ENCODE measurements at places on chromosomes 3 and 15. TPM values are rescaled to one million over a fixed set of nuclear protein-coding genes. Genes with fewer than 3 reads are reported as not detected.

The CYP8B1 gene
- not detected for total RNA-seq

The MST1R gene
- 5.3 TPM for total RNA-seq

The GNAT1 gene
- total RNA-seq, result not detected

The DUOXA2 gene
- 0.17 TPM for total RNA-seq

The VIPR1 gene
- 5.6 TPM for total RNA-seq

The CKMT1A gene
- 37.3 TPM for total RNA-seq

The PTPN23 gene
- 52.5 TPM for total RNA-seq

The PIF1 gene
- 30.5 TPM for total RNA-seq

The ACP3 gene
- total RNA-seq, result 3.5 TPM
